Gastrocnemius medialis (tissue), 4 donors: ENCODE measurements at places on chromosomes 3 and 15. TPM values are rescaled to one million over a fixed set of nuclear protein-coding genes. Genes with fewer than 3 reads are reported as not detected.

The IMPG2 gene
- 0.36 TPM for total RNA-seq

The SCG5 gene
- total RNA-seq, result 0.53 TPM

The CAND2 gene
- 210 TPM for total RNA-seq

The CLRN1 gene
- total RNA-seq, result not detected

The LCMT2 gene
- 4.7 TPM for total RNA-seq

The SEMA3B gene
- 3.1 TPM for total RNA-seq

The AGBL1 gene
- total RNA-seq, result 29.7 TPM

The FANCD2OS gene
- not detected for total RNA-seq

The ECE2 gene
- total RNA-seq, result not detected

The FGF12 gene
- total RNA-seq, result 0.68 TPM

The CMTM8 gene
- total RNA-seq, result 4.1 TPM

The DISP2 gene
- total RNA-seq, result 0.07 TPM

The PLCB2 gene
- total RNA-seq, result 1.4 TPM

The HIGD2B gene
- total RNA-seq, result not detected

The VWA5B2 gene
- not detected for total RNA-seq

The SLC49A4 gene
- 81.7 TPM for total RNA-seq

The MYEF2 gene
- 0.72 TPM for total RNA-seq

The MOBP gene
- not detected for total RNA-seq

The C3orf18 gene
- 27.4 TPM for total RNA-seq

The SUSD5 gene
- 1.4 TPM for total RNA-seq

The NANOGP8 gene
- total RNA-seq, result not detected

The PCOLCE2 gene
- 4.3 TPM for total RNA-seq

The LEKR1 gene
- not detected for total RNA-seq

The ZBED2 gene
- total RNA-seq, result not detected

The LTF gene
- 5.1 TPM for total RNA-seq
